ENCODE measurements at places on chromosomes 4 and X.

DNA sequence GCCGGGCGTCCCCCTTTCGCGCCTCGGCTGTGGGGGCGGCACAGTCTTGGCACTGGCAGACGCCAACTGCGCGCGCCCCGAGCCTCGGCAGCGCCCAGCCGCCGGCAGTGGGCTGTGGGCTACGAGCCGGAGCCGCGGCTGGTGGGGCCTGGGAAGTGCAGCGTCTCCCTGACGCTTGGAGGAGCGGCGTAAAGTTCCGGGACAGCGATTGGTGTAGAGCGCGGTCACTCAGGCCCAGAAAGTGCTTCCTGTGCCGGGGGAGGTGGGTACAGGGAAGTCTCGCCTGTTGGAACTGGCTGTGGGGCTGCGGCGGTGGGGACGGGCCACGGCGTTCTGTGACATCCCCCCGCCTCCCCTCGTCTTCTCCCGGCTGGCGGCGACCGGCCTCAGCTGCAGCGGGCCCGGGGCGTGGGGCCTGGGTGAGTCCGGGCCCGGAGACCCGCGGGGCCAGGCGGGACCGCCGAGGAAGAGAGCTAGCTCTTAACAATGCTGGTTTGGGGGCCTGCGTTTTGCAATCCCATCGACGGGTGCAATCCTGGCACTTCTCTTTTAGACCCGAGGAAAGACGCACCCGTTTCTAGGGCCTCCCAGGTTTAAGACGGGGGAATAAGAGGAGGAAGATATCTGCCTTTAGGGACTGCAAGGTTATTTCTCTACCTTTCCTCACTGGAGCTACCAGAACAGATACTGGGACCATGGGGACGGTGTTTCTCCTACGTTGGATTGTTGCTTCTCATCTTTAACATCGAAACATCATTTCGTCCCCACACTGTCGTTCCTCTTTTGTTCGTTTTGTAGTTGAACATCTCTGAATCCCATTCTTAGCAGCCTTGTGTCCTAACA, at the start of the genes RWDD4 and TRAPPC11:
Gene RWDD4 (minus strand): TSS at position 157 of the 843 bp plus-strand sequence. CDS start 233 bp downstream, outside the sequence.
Gene TRAPPC11 (plus strand): TSS at position 265 of the 843 bp plus-strand sequence. CDS start 4,575 bp downstream, outside the sequence.
- DNase-seq, result peak; percentile 91

GRCh38 chr4:1693131-1693896, 9.2 kb upstream of the FAM53A start:
- no peak for DNase-seq

- DNase-seq, result no peak
Observed at GRCh38 chr4:181784881-181785280, 458.3 kb upstream of the TENM3 start.

DNA sequence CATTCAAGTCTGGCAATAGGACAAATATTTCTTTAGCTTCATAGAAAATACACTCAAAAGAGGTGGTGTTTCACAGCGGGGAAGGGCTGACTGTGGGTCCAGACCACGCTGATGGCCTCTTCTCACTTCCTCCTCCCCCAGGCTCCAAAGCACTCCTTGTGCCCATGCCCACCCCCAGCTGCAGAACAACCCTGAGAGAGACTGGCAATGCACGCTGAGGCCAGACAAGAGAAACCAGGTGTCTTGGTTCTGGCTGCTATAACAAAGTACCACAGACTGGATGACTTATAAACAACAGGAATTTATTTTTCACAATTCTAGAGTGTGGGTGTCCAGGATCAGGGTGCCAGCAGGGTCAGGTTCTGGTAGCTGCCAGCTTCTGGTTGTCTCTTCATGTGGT, 386.1 kb downstream of the FBXW7 start:
- no peak for DNase-seq

GRCh38 chr4:137623013-137623412, 90.7 kb upstream of the PCDH18 start:
- peak; percentile 89 for DNase-seq

DNA sequence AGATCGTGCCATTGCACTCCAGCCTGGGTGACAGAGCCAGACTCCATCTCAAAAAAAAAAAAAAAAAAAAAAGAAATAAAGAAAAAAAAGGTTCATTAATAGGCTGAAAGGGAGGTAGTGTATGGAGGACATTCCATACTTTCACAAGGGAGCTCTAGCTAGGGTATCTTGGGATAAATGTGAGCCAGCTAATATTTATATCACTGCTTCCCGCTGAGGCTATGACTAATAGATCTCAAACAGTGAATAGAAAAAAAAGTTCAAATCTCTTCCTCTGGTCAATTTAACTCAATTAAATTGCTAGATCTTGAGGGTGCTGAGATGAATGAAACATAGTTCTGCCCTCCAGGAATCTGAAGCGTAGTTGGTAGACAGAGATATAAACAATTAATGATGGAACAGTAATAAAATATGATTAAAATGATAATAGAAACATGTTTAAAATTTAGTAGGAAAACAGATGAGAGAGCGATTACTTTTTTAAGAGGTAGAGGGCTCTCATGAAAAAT, 55.7 kb upstream of the SHISA3 start:
- no peak for DNase-seq

GRCh38 chr4:24675721-24676389, 91.5 kb upstream of the DHX15 start:
- no peak for DNase-seq

GRCh38 chrX:40143001-40143400, 45.2 kb upstream of the BCOR start:
- no peak for DNase-seq

GRCh38 chr4:185700048-185700447, 111.9 kb downstream of the SORBS2 start:
- DNase-seq, result no peak

- no peak for DNase-seq
Observed at GRCh38 chr4:71692963-71693362, 90.9 kb downstream of the GC start.

- no peak for DNase-seq
Observed at GRCh38 chrX:66046612-66047235, 6.8 kb upstream of the VSIG4 start.

DNA sequence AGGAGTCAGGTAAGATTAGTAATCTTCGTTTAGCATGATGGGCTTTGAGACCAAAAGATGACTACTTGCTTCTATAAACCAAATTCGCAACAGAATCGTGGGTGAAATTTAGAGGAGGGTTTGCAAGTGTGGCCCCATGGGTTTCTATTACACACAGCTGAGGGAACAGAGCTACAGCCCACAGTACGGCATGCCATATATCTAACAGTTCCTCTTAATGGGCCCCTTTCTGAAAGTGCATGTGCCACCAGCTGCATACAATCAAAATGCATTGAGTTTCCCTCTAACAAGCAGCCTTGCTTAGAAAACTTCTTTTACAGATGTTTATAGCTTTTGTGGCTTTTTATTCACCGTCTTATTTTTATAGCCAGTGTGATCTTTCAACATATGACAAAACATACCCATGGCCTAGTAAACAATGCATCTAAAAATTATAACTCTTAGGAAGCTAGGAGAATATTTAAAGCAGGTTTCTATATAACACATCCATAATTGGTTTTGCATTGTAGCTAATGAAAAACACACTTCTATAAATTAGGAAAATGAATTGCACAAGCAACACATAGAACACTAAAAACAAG, 202.1 kb downstream of the PRDM5 start:
- DNase-seq, result no peak

DNA sequence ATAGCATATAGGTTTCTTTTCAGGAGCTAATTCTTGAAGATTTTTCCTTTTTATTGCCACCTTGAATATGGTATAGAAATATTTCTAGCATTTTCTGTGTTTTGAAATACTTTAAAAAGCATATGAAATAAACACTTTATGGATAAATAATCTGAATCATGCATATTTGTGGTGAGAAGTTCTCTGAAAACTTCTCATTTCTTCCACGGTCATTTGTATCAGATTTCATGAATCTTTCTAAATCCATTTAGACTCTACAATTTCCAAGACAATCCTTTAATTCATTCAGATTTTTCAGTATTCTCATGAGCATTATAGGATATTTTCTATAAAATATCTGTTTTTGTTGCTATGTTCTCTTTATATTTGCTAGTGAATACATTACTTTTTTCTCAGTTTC, 16.2 kb upstream of the CA5B start:
- no peak for DNase-seq

DNA sequence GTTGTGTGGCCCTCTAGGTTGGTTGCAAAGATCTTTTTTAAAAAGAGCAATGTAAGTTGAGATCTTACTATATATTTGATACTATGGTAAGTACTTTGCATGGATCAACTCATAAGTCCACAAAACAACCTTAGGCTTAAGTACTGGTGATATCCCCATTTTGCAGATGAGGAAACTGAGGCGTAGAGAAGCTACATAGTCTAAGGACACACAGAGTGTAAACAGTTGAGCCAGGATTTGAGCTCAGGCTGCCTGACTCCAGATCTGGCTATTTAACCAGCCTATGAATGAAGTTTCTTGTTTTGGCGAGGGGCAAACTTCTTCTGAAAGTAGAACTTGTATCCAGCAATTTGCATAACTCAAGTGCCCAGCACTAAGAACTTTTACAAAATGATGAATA, 38.6 kb upstream of the STX18 start:
- DNase-seq, result no peak

GRCh38 chr4:67394879-67395278, 150.4 kb downstream of the CENPC start:
- DNase-seq, result no peak

GRCh38 chrX:8748855-8749254, 16.9 kb upstream of the ANOS1 start:
- peak; percentile 16 for DNase-seq

GRCh38 chr4:181271116-181271640, 972.0 kb upstream of the TENM3 start:
- DNase-seq, result no peak

DNA sequence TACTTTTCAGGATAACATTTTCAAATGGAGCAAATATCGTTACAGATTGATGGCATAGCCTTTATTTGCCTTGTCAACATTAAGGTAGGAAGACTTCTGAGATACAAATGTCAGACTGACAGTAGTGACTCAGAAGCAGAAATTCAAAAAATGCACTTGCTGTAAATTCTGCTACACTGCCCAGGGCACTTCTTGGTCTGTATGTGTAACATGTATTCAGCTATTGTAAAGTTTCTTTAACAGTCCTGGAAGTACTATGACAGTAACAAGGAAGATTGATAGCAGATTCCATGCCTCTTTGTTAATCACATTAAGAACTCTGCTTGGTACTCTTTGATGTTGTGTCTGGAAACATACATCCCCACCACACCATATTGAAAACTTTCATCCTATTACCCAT, 69.6 kb upstream of the PCDH18 start:
- no peak for DNase-seq

DNA sequence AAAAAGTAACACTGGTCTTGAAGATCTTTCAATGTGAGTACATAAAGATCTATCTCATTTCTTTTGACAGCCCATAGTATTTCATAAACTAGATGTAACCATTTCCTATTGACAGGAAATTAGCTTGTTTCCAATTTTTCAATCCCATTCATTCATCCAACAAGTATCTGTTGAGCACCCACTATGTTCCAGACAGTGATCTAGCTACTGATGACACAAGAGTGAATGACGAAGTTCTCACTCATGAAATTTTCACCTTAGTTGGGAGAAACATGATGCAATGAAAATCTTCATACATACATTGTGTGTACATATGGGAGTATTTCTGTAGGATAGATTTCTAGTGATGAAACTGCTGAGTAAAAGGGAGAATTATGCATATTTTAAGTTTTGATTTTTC, 1.7 kb downstream of the CD38 start:
- no peak for DNase-seq

- DNase-seq, result peak; percentile 32
Observed at GRCh38 chr4:74671080-74671698, 123.1 kb downstream of the BTC start.

- DNase-seq, result no peak
Observed at GRCh38 chr4:69689599-69689998, 36.6 kb upstream of the UGT2A1 start.

GRCh38 chr4:175656649-175657048, 155.4 kb downstream of the GPM6A start:
- no peak for DNase-seq

DNA sequence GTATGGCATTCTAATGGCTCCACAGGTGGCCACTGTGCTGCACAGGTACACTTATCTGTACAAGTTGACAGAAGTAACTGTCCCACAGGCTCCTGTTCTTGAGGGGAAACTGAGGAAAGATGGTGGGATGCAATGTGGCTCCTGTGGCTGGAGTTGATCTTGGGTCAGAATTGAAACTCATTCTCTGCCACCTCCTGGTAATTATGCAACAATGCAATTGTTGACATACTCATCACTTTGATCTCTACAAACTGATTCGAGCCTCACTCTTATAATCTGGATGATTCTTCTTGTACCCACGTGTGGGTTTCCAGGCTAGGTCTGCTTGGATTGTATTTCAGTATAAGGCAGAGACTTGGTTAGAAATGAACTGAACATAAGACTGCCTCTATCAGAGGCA, 148.8 kb downstream of the CCNG2 start:
- DNase-seq, result no peak

DNA sequence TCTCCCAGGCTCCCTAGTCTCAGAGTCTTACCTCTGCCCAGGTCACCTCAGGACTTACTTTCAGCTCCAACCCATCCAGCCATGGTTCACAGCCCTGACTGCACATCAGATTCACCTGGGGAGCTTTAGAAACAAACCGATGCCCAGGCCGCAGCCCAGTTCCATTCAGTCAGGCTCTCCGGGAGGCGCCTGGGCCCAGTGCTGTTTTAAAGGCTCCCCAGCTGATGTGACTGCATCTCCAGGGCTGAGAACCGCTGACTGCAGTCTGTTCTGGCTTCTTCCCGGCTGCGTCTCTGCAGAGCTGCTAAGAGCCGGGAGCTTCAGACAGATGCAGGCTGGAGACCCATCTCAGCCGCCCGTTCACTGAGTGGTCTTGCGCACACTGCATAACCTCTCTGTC, 44.4 kb upstream of the LGI2 start:
- DNase-seq, result no peak

- no peak for DNase-seq
Observed at GRCh38 chrX:123871309-123871708, 11.5 kb downstream of the XIAP start.

All from DMS153 (cell line).